Peyer's patch (tissue), 4 donors: ENCODE measurements at places on chromosomes 11 and 22. TPM values are rescaled to one million over a fixed set of nuclear protein-coding genes. Genes with fewer than 3 reads are reported as not detected.
A peak's percentile ranks its signal among the peaks of the same experiment; 100 is the strongest.

Gene DBX1
- not detected for total RNA-seq

Gene CSF2RB
- 24.8 TPM for total RNA-seq

GRCh38 chr11:64347193-64347867, 7.3 kb downstream of the CCDC88B start:
- H3K4me1 ChIP-seq = no peaks in the 10 kb centered on the region
- no peaks in the 10 kb centered on the region for H3K36me3 ChIP-seq
- H3K4me3 ChIP-seq = no peak overlapping the region
- no peak overlapping the region for H3K27ac ChIP-seq
- no peak for DNase-seq

- H3K27ac ChIP-seq = peak overlapping the region; percentile 78
- H3K4me1 ChIP-seq = peaks cover 76% of the 10 kb centered on the region
- no peaks in the 10 kb centered on the region for H3K36me3 ChIP-seq
- no peak for DNase-seq
These were observed 12.2 kb downstream of the USP2 start for GRCh38 chr11:119369132-119369925.

- H3K36me3 ChIP-seq = no peaks in the 10 kb centered on the region
- H3K27ac ChIP-seq = no peak overlapping the region
- no peaks in the 10 kb centered on the region for H3K4me1 ChIP-seq
These were observed 29.8 kb upstream of the CTSC start for GRCh38 chr11:88367310-88367709.

DNA sequence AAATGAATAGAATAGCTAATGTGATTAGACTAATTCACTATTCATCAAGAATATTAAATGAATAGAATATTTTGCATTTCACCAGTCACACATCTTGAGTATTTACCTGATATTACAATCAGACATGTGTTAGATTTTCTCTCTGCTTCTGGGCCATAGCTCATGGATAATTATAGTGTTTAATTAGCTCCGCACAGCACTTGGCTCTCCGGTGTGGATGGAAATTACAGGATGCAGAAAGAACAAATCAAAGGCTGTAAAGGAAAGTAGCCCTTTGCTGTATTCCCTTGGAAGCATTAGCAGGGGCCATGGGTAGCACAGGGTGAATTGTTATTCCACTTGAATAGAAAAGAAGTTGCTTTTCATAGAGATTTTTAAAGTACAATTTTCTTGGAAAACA, 320.3 kb upstream of the SORL1-AS1 start:
- no peak overlapping the region for H3K27ac ChIP-seq
- H3K36me3 ChIP-seq = no peaks in the 10 kb centered on the region
- no peak for DNase-seq
- no peak overlapping the region for H3K4me3 ChIP-seq
- H3K4me1 ChIP-seq = no peaks in the 10 kb centered on the region
- no peaks in the 10 kb centered on the region for H3K27me3 ChIP-seq
